ENCODE measurements at places on chromosomes 11 and 22. TPM values are rescaled to one million over a fixed set of nuclear protein-coding genes. Genes with fewer than 3 reads are reported as not detected.

- DNase-seq = no peak
- no peaks in the 10 kb centered on the region for H3K27me3 ChIP-seq
- peaks cover 65% of the 10 kb centered on the region for H3K4me1 ChIP-seq
- H3K36me3 ChIP-seq = no peaks in the 10 kb centered on the region
- no peak overlapping the region for H3K4me3 ChIP-seq
Observed at GRCh38 chr11:86052693-86053641, 15.9 kb downstream of the PICALM start.

DNA sequence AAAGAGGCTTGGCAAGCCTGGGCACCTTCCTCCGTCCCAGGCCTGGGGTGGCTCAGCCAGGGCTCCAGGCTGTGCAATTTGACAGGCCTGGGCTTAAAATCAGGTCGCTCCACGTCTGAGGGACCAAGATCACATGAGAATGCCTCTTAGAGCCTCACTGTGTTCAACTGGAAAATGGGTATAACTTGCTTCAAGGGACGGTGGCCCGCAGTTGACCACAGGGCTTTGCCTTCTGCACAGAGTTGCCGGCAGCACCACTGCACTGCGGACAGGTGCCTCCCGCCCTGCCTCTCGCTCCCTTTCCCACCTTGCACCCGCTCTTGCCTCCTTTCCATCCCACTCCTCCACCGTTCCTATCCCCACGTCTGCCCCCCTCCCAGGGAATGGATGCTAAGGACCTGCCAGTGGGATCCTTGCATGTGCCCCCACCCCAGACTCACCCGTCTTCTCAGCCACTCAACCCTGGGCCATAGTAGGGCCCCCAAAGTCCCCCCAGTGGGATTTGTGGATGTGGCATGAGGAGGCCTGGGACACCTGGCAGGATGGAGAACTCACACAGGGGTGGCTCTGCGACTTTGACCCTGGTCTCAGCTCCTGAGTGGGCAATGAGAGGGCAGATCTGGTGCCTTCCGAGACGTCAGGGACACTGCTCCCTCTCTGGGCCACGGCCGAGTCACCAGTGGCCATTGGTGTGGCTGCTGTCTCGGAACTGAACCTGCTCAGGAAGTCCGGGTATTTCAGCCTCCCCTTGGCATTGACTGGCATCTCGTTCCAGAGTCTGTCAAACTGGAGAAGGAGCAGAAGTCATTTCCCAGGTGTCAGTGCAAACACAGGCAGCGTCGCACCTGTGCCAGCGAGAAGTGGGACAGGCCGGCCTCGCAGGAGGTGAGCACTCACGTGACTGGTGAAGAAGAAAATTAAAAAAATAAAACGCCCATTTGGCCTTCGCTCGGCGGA is 128.0 kb downstream of the MPPED1 start:
- H3K36me3 ChIP-seq = no peaks in the 10 kb centered on the region
- H3K4me3 ChIP-seq = no peak overlapping the region
- peak; percentile 70 for DNase-seq
- H3K27me3 ChIP-seq = peaks cover 2% of the 10 kb centered on the region

GRCh38 chr11:46947399-46948077 is 11.0 kb downstream of the CSTPP1 start:
- DNase-seq = no peak
- H3K4me3 ChIP-seq = no peak overlapping the region
- H3K4me1 ChIP-seq = peaks cover 27% of the 10 kb centered on the region
- peaks cover 4% of the 10 kb centered on the region for H3K36me3 ChIP-seq

DNA sequence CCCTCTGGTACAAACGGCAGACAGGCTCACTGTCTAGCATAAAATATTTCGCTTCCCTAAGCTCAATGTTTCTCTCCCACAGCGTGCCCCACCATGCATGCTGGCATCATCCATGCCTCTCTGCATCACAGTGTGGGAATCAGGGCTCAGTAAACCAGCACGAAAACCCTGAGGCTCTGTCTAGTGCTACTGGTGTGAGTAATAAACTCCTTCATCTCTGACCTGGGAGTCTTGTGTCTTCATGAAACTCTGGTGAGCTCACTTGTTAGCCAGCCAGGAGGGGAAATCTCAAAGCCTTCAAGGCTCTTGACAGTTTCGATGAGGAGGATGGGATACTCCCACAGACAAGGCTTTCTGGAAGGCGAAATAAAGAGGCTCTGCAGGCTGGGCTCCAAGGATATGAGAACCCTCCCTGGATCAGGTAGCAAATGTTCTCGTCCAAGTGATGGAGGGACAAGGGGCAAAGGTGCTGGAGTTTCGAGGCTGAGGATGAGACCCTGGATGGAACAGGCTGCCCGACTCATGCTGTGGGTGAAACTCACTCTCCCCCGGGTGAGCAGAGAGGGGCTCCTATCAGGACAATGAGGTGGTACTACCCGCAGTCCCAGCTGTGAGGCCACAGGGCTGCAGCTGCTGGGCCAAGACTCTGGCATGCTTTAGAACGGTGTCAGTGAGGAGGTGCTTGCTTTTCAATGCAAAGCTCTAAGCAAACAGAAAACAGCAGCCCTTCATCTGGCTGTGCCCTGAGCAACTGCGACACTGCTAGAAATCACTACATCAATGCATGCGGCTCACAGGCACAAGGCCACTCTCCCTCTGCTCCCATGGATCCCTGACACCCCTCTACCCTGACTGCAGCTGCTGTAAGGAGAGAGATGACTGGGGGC is 69.3 kb downstream of the SHANK2 start:
- peaks cover 9% of the 10 kb centered on the region for H3K27me3 ChIP-seq
- DNase-seq = no peak
- H3K27ac ChIP-seq = no peak overlapping the region

- no peaks in the 10 kb centered on the region for H3K36me3 ChIP-seq
- H3K4me1 ChIP-seq = no peaks in the 10 kb centered on the region
- no peak overlapping the region for H3K27ac ChIP-seq
- H3K27me3 ChIP-seq = peaks cover 26% of the 10 kb centered on the region
- H3K4me3 ChIP-seq = no peak overlapping the region
Observed at GRCh38 chr11:27621405-27622161, 78.7 kb downstream of the BDNF start.

The SLC22A12 gene
- total RNA-seq = not detected

The ZNF215 gene
- 2.7 TPM for total RNA-seq

The IRAG1 gene
- 22.2 TPM for total RNA-seq

All from osteocyte (in vitro differentiated cells).